ENCODE measurements at places on chromosomes 5 and 9.
A peak's percentile ranks its signal among the peaks of the same experiment; 100 is the strongest.

- DNase-seq, result no peak
Observed at GRCh38 chr5:139417214-139417613, 13.3 kb upstream of the SPATA24 start.

- no peak for DNase-seq
Observed at GRCh38 chr5:115657881-115658233, 32.0 kb upstream of the TMED7 start.

- DNase-seq, result peak; percentile 37
Observed at GRCh38 chr5:179836225-179837019, 15.7 kb downstream of the SQSTM1 start.

GRCh38 chr5:142360051-142360498 is 35.3 kb upstream of the SPRY4 start:
- no peak for DNase-seq

DNA sequence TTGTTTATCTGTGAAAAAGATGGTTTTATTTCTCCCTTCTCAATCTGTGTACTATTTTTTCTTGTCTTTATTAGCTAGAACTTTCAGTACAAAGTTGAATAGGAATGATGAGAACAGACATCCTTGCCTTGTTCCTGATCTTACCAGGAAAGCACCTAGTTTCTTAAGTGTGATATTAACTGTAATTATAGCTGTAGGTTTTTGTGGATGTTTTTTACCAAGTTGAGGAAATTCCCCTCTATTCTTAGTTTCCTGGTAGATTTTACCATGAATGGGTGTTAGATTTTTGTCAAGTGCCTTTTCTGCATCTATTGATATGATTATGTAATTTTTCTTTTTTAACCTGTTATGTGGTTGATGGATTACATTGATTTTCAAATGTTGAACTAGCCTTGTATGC is 68.7 kb downstream of the KCNN2 start:
- DNase-seq, result no peak

- DNase-seq, result no peak
Observed at GRCh38 chr5:136769093-136769492, 403.7 kb upstream of the TRPC7 start.

Measured in stimulated activated CD8-positive, alpha-beta memory T cell treated with anti-CD3 and anti-CD28 coated beads, Interleukin-7, amount 100 ng/mL, for 48 hours (primary cell).